ENCODE measurements at places on chromosomes 6 and 20.

GRCh38 chr6:114160881-114161280 lies 181.9 kb downstream of the HS3ST5 start:
- DNase-seq: no peak

DNA sequence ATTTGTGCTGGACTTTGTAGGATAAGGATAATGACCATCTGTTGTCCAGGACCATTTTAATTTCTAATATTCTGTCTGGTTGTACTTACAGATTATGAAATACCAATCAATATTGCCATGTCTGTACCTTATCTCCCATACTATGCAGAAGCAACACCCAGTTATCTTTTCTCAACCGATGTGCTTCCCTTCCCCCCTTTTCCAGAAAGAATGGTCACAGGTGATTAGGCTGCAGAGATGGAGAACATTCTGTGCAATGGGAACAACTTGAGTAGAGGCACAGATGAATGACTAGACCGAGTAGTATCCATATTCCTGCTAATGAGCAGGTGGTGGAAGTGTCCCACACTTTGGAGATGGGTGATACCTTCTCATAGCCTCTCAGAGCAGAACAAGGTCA lies 10.5 kb downstream of the RALY start:
- no peak for DNase-seq

GRCh38 chr20:51128198-51128597 lies 105.3 kb upstream of the KCNG1 start:
- peak; percentile 86 for DNase-seq

- DNase-seq: no peak
Observed at GRCh38 chr6:45970326-45970725, 45.3 kb downstream of the CLIC5 start.

DNA sequence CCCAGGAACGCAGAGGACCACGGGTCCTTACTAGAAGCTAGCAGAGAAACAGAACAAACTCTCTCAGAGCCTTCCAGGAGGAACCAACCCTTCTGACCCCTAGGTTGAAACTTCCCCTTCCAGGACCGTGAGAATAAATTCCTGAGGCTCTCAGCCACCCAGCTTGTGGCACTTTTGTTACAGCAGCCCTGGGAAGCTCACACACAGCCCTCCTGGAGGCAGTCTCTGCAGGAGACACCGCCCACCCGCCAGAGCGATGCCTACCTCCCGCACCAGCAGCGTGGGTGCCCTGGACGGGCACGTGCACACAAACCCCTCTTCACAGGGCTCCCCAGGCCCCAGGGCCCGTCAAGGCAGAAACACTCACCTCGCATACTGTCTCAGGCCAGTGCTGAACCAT lies 4.2 kb downstream of the RNASET2 start:
- no peak for DNase-seq

DNA sequence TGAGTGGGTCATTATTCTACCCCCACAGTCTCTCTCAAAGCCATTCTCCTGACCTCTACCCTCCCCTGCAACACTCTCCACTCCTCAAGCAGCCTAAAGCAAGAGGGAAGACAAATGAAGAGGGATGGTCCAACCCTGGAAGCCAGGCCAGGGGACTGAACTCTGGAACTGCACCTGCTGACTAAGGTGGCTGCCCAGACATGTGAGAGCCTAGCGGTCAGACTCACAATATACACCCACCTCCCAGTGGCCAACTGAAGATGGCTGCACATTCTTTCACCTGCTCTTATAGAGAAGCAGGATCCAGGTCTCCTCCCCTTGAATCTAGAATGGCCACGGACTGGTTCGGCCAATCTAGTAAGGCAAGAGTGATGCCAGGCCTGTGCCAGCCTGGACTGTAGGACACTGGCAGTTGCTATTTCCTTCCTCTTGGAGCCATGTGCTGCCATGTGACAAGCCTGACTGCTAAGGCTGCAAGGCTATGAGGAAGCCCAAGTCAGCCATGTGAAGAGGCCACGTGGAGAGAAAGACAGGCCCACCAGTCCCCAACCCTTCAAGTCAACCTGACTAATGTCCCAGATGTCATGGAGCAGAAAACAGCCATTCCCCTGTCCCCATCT lies 31.8 kb downstream of the ACSS1 start:
- DNase-seq: no peak

DNA sequence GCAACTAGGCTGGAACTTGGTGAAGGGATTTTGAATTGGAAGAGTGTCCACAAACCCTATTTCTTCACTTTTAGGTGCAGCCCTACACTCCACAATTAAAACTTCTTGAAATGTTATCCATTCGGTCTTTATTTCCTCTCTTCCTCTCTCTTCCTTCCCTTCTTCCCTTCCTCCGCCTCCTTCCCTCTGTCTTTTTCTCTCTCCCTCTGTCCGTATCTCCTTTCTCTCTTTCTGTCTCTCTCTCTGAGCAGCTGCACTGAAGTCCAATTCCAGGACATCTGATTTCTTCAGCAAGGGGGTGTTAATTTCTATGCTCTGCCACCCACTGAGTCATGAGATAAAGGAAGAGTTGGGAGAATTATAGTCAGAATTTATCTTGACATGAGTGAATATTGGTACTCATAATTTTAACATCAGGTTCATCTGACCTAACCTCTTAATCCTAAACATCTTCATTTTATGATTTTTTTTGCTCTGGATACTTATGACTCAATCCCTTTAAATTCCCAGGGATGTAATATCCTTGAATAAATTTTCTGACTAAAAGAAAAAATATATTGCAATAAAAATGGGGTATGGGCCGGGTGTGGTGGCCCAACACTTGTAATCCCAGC lies 84.2 kb downstream of the BCAS1 start:
- DNase-seq: no peak

DNA sequence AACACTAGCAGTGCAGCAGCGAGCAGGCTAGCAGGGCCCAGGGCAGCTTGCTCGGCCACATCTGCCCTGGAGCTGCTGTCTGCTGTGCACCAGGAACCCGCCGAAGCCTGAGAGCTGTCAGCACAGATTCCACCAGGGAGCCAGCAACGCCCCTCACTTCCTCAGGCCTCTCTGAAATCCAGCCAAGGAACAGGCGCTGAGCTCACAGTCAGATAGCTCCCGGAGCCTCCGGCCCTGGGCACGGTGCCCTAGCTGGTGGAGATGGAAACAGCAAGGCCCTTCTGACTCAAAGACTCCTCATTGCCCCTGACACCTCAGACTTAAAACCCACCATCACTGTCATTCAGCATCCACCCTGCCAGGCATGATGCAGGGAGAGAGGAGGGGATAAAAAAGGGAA lies 839.4 kb downstream of the MAFB start:
- DNase-seq: peak; percentile 96

DNA sequence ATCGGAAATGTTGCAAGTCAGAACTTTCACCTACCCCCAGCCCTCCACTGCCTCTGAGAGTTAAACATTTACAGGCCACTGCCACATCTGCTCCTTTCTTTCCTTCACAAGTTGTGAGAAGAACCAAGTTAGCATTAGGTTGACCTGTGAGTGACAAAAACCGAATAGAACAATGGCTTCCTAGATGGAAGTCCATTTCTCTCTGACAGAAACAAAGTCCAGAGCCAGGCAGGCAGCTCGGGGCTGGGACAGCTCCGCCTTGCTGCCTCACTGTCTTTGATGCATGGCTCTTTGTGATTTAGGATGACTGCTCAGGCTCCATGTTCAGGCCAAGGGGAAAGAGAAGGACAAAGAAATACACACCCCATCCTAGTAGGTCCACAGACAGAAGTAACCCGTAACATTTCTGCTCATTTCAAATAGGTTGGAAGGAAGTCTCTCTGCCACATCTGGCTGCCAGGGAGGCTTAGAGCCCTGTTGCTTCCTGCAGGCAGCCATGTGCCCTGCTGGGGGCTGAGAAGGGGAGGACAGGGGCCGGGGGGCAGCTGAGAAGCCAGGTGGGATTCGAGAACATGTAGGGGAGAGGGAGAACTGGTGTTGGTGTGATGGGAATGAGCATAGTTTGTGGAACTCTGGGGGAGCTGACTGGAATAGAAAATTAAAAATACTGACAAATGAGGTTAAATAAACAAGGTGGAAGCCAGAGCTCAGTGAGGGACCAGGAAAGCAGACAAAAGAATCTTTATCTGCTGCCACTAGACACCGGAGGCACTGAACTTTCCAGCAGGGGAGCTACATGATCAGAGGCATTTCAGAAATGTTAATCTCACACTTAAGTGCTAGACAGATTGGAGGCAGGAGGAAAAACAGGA lies 19.5 kb upstream of the IER3 start:
- peak; percentile 85 for DNase-seq

- no peak for DNase-seq
Observed at GRCh38 chr6:111462770-111463391, 20.1 kb downstream of the REV3L start.

DNA sequence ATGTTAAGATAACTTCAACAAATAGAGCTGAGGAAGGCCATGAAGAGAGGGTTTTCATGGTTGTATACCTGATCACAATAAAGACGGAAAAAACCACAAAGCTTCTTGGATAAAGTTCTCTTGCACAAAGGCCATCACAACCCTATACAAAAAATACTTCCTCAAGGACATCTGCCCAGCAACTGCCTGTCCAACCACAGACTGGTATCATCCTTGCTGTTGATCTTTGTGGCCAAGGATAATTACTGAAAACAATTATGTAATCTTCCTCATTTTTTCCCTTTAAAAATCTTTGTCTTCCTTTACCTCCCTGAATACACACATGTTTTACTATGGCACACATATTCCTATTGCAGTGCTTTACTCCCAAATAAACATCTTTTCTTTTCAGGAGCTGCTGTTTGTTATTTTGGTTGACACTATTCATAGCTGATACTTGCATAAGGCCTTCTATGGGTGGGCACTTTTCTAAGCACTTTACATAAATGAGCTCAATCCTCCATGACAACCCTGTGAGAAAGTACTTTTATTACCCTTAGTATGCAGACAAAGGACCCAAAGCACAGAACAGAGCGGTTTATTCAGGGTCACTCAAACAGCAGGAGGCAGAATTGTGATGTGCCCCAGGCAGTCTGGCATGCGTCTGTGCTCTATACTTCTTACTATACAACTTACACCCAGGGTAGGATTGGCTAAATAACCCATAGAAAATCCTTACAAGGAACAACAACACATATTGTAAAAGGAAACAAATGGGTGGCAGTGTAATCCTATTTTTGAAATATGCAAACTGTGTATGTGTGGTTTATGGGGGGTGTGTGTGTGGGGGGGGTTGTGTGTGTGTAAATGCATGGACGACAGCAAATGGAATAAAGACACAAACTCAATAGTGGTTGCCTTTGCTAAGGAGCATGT lies 35.1 kb downstream of the SNRNP48 start:
- DNase-seq: no peak

GRCh38 chr20:35263532-35264341 lies 14.2 kb downstream of the MMP24OS start:
- DNase-seq: no peak
